ENCODE measurements at places on chromosomes 5 and 9. TPM values are rescaled to one million over a fixed set of nuclear protein-coding genes. Genes with fewer than 3 reads are reported as not detected.

TRIM36 gene
- 1.5 TPM for total RNA-seq

FGF10 gene
- total RNA-seq = 1.0 TPM

RASEF gene
- not detected for total RNA-seq

QRFP gene
- not detected for total RNA-seq

IFNA13 gene
- total RNA-seq = not detected

GPR150 gene
- 0.59 TPM for total RNA-seq

TLX3 gene
- total RNA-seq = not detected

OCLN gene
- 4.2 TPM for total RNA-seq

RNF180 gene
- total RNA-seq = 1.2 TPM

EDIL3 gene
- 11.1 TPM for total RNA-seq

FOXD4 gene
- total RNA-seq = 0.34 TPM

TMEM252 gene
- not detected for total RNA-seq
